SW480 (cell line): ENCODE measurements at places on chromosomes 2 and 18.

- peak; percentile 72 for DNase-seq
Observed at GRCh38 chr2:237181844-237182243, 96.2 kb downstream of the COPS8 start.

DNA sequence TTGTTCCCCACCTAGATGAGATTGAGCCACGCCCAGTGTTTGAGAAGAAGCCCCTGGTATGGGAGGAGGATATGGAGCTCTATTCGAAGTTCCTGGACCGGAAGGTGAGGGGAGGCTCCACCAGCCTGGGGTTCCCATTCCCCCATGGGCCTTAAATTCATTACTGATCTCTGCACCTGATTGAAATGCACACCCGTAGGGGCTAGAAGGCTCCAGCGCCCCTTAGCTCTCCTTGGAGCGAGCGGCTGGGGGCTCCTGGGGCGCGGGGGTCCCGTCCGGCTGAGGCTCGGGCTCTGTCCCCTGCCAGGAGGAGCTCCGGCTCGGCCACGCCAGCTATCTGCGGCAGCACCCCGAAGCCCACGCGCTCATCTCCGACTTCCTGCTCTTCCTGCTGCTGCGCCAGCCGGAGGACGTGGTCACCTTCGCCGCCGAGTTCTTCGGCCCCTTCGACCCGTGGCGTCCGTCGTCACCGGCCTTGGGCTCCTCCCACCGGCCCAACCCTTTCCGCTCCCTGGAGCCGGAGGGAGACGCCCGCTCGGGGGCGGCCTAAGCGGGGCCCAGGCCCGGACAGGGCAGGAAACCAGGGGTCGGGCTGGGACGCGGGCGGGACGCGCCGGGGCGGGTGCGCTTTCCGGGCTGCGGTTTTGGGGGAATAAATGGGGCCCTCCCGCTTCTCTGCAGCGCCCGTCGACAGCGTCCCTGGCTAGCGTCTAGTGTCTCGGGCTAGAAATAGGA lies 10.9 kb downstream of the CATIP start:
- peak; percentile 77 for DNase-seq

DNA sequence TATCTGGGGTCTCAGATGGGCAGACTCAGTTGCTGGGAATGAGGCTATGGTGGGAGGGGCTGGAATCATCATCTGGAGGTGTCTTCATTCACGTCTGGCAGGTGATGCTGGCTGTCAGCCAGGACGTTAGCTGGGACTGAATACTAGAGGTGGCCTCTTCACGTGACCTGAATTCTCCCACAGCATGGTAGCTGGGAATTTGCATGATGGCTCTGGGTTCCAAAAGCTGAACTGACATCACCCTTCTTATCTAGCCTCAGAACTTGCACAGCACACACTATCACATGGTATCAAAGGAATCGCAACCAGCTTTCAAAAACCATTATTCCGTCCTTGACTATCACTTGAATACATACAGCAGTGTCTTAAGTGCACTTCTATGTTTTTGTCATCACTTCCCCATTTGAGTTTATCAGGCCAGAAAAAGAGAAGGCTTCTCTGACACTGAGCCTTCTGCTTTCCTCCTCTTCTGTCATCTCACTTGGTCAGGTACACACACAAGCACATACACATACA lies 53.0 kb upstream of the LRP2 start:
- no peak for DNase-seq

DNA sequence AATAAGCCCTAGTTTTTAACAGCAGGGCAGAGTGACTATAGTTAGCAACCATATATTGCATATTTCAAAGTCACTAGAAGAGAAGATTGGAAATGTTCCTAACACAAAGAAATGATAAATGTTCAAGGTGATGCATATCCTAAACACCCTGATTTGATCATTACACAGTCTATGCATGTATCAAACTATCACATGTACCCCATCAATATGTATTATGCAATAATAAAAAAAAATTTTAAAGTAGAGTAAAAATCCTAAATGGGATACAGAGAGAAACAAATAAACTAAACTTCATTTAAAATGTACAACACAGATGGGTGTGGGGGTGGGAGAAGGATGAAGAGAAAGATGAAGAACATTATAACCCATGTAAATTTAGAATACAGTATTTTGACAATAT lies 93.9 kb downstream of the TMEM131 start:
- no peak for DNase-seq

- no peak for DNase-seq
Observed at GRCh38 chr2:25310709-25310964, 31.1 kb downstream of the DNMT3A start.

- DNase-seq, result peak; percentile 70
Observed at GRCh38 chr2:20930928-20931327, 108.0 kb upstream of the LDAH start.

DNA sequence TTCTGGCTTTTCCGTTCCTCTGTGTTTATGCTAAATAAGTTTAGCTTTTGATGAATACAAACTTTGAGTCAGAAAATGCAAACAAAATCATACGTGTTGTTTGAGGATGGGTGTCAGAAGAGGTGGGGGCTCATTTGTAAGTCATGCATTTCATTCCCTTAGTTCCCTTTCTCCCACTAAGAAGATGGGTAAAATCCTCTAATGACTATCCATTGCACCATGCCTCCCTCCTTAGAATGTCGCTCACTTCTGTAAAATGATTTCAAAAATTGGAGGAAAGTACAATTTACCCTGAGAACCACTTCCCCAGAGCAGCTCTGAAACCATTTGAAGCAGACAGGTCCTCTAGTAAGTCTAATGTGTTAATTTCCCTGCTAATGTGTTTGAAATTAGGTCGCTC lies 629.6 kb upstream of the VRK2 start:
- no peak for DNase-seq

GRCh38 chr2:9752441-9753275 lies 90.6 kb upstream of the TAF1B start:
- DNase-seq, result peak; percentile 96

GRCh38 chr18:3983351-3983969 lies 471.6 kb downstream of the DLGAP1 start:
- no peak for DNase-seq
